Right ventricle myocardium superior (tissue), 1 donor: ENCODE measurements at places on chromosomes 5 and 9. TPM values are rescaled to one million over a fixed set of nuclear protein-coding genes. Genes with fewer than 3 reads are reported as not detected.

The SLC34A3 gene
- not detected for total RNA-seq

The DMGDH gene
- 2.2 TPM for total RNA-seq

DNA sequence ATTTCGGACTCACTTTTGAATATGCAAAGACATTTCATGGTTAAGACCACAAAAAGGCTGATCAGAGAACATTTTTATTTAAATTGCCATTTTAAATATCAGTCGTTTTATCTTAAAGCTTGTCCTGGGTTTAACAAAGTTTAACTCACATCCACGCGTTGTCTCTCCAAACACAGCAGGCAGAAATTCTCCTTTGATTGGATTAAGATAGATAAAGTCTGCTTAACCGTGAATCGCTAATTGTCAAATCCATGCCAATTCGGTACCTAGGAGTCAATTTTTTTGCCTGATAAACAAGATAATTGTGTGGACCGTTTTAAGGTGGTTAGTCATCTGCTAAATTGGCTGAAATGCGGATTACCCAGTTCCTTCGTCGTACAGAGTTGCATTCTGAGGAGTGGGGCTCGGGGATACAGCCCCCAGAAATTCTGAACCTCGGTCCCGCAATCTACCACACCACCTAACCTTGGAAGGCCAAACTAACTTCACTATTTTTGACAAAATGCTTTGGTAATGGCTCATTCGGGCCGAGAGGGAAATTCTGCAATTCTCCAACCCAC lies 665 bp upstream of the BTF3 start:
- DNase-seq, result no peak

GRCh38 chr9:99326917-99327189 lies 104.8 kb downstream of the SEC61B start:
- DNase-seq, result no peak

- DNase-seq, result no peak
These were observed 6.5 kb downstream of the RPS6 start for GRCh38 chr9:19373527-19373926.

- no peak for DNase-seq
These were observed 94.9 kb downstream of the DENND1A start for GRCh38 chr9:123834889-123835562.
